COLO829 (cell line): ENCODE measurements at places on chromosomes 3 and 15.

GRCh38 chr3:129235344-129235917 lies 14.0 kb upstream of the COPG1 start:
- no peak for DNase-seq

DNA sequence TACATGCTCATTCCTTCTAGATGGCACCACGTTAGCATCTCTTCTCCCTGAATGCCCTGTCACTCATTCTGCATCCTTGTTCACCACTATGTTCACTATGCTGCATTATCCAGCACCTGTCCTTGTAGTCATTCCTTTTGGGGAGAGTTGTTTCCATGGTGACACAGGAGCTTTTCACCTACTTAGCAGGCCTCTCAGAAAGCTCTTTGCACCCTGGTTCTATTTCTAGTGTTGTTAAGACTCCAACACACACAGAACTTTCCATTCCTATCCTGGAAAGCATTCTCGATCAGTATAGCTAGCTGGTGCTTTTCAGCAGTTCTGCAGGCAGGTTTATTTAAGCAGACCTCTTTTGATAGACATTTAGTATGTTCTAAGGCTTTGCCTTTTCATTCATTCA lies 6.7 kb upstream of the RPL14 start:
- DNase-seq: no peak

DNA sequence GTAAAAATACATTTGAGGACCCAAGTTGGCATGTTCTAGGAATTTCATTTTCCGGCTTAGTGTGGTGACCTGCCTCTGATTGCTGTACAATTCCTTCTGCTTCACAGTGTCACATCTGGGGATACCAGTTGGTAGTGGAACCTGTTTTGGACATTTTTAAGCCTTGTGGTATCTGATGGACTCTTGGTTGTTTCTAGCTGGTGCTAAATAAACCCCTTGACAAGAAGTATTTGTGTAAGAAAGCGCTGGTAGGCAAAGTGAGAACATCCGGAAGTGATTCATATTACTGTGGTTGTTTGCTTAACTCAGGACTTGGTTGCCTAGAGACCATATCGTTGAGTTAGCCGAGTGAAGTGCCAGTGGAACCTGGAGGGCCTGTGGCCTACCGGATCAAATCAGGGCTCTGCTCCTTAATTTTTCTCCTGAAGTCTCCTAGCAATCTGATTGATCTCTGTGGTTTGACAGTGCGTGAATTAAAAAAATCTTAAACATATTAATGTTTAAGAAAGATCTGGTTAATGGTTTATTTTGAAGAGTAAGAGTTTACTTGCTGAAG lies 12.8 kb downstream of the IQGAP1 start:
- peak; percentile 96 for DNase-seq

DNA sequence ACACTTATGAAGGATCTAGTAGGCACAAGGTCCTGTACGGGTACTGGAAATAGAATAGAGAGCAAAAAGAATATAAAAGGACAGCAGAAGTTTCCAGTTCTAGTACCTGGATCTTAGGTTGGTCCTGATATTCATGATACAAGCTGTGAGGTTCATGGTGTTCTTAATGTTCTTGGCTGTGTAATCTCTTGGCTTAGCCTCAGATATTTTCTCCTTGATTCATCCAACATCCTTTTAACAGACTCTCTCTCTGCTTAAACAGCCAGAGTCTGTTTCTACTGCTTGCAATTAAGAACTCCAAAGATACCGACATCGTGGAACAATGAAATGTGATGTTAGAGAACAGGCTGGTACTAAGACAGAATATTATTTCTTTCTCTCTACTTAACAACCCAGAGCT lies 49.9 kb downstream of the CNTN3 start:
- DNase-seq: no peak

GRCh38 chr15:31435261-31435911 lies 108.8 kb downstream of the KLF13 start:
- peak; percentile 32 for DNase-seq

DNA sequence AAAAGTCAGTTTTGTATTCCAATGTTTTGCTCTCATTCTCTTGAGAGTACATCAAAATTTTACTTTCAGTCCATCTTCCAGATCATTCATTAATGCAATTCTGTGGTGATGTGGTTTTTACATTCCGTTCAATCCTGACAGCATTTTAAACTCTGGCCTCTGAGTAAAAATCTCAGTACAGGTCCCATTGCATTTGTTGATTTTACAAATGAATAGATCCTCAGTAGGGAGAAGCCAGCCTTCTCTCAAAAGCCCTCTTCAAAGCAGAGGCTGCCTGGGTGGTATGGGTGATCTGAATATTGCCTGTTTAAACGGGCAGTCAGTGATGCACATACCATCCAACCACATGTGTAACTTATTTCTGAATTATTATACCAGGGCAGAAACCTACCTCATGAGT lies 72.5 kb upstream of the TSC22D2 start:
- no peak for DNase-seq

DNA sequence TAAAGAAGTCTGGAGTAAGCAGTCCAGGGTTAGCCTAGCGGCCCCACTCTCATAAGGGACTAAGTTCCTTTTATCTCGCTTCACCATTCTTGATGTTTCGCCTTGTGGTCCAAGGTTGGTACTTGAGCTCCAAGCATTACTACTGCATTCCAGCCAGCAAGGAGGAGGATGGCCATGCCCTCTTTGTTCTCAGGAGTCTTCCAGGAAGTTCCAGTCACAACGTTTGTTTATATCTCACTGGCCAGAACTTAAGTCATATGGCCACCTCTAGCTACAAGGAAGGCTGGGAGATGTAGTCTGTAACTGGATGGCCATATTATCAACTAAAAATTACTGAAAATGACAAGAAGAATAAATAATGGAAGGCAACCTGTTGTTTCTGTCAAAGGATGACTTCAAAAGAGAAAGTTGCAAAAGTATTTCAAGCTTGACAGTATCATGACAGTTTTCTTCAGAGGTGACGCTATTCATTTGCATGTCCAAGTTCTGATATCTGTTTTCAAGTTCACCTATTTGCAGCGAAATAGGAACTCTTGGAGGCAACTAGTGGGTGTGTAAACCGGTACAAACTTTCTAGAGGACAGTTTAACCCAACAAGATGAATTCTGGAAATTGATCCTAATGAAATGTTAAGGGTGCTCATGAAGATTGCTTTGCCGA lies 118.6 kb downstream of the PGPEP1L start:
- DNase-seq: no peak

DNA sequence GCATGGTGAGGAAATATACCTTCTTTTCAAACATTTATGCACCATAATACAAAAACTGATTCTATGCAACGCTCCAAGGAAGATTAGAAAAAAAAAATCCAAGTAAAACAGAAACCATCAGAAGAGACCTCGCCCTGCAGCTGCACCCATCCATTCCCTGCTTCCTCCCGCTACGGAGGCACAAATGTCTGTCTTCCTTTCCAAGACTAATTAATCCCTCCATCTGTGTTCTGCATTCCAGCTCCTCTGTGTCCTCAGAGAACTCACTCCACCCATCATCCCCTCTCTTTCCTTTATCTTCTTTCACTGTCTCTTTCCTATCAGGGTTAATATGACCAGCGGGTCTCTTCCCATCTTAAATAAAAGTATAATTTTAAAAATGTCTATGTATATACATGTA lies 196.1 kb downstream of the ADAMTSL3 start:
- DNase-seq: no peak

DNA sequence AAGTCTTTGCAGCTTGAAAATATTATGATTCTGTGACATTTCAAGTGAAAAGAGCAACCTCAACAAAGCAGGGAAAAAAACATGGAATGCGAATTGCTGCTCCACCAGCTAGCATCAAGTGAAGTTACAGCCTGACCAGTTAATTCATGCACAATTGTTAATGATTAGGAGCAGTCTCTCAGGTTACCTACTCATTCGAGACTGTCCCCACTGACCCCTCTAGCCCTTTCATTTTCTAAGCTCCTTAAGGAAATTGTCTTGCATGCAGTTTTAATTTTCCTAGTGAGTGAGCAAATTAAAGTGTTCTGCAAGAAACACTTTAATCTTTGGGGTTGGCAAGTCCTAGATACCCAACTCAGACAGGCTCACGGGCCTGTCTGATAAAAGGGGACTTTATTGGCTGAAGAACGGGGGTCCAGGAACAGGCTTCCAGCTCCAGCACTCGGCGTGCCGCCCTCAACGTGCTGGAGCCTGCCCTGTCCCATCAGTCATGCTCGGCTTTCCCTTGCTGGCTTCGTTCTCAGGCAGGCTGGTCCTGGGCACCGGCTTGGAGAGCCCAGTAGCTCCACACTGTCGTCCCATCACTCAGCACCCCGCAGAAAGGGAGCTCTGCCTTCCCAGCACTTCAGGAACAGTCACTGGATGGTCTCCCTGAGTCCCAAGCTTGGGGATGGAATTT lies 18.3 kb downstream of the PODXL2 start:
- no peak for DNase-seq

DNA sequence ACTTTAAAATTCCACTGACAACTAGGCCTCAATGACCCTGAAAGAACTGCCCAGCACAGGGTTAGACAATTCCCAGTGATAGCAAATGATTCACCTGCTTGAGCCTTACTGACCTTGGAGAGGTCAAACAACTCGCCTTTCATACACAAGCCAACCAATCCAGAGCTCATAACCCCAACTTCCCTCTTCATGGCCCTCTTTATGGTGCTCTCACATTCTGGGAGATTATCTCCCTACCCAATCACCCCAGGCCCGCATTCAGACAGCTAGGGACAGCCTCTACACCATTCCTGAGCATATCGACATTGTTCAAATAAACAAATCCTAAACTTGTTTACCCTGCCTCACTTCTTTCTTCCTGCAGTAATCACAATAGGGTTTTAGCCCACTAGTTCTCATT lies 32.2 kb upstream of the COLQ start:
- DNase-seq: no peak

DNA sequence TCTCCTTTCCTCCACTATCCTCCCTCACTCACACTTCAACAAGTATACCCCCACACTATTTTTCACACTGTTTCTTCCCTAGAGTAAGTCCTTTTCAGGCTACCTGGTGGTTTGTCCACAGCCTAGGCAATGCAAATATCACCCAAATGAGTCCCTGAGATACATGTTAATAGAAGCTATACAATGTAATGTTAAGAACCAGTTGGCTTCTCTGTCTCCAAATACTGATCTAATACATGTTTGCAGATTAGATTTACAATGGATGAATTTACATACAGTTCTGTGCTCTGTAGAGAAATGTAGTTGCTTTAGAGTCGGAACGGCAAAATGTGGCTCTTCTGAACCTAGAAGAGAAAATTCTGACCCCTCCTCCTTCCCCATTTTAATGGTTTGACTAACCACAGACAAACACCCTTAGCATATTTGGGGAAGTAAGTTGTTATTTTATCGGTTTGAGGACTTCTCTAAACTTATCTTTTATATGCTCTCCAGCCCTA lies 63.6 kb upstream of the MBNL1 start:
- no peak for DNase-seq

DNA sequence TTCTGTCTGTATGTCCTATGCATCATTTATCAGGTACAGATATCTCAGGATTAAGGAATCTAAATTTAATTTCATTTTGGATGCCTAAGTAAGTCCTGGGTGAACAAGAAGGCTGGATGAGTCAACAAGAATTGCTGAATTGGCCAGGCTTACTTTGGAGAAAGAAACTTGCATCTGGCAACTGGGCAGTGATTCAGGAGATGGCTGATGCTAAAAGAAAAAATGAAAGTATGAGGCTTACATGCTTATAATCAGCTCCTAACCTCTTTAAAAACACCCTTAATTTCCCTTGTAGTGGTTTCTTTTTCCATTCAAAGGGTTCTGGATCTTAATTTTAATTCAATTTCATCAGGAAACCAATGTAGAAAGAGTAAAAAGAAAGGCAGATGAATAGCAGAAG lies 228.8 kb upstream of the PEX5L start:
- DNase-seq: no peak

GRCh38 chr3:13822871-13823585 lies 56.8 kb downstream of the WNT7A start:
- no peak for DNase-seq

DNA sequence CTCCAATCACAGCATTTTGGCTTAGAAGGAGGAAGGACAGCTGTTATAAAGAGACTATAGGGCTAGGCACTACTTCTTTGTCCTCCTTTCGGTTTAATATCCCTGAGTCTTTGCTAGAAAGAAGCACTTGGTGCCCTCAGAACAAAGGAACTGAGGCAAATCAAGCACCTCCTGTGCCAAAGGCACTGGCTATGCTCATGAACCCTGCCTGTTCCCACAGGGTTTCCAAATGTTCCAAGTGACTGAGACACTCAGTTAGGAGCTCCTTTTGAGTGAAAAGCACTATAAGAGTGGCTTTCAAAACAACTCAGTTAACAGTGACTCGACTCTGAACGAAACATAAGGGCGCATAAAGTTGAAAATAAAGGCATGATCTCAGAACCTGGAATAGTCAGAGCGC lies 25.0 kb downstream of the TBC1D2B start:
- DNase-seq: no peak

DNA sequence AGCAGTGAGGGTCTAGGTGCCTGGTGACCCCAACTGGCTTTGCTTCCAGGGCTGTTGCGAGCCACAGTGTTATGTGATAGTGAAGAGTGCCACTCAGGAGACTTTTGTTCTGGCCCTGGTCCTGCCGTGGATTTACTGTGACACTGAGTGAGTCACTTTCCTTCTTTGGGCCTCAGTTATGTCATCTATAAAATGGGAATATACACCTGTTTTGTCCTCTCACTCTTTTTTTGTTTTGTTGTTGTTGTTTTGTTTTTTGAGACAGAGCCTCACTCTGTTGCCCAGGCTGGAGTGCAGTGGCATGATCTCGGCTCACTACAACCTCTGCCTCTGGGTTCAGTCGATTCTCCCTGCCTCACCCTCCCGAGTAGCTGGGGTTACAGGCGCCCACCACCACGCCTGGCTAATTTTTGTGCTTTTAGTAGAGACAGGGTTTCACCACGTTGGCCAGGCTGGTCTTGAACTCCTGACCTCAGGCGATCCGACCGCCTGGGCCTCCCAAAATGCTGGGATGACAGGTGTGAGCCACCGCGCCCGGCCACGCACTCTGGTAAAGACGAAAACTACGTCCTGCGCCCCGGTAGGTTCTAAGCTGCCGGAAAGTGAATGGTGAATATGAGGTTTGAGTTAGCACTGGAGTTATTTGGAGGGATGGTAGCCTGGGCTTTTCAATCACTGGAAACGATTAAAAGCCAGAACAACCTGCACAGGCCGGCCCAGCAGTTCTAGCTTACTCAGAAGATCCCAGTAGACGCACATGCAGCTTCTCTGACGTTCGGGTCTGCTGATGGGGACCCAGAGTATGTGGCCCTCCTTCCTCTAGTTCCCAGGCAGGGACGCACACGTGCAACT lies 46.6 kb downstream of the BDH1 start:
- no peak for DNase-seq

- DNase-seq: peak; percentile 90
Observed at GRCh38 chr3:149494022-149494758, 19.7 kb downstream of the TM4SF4 start.
